Body of pancreas (tissue), 4 donors: ENCODE measurements at places on chromosomes 5 and 9.

GRCh38 chr9:76462126-76462525 is 3.1 kb downstream of the GCNT1 start:
- DNase-seq, result no peak
- no peaks in the 10 kb centered on the region for H3K36me3 ChIP-seq
- no peak overlapping the region for H3K27ac ChIP-seq
- no peaks in the 10 kb centered on the region for H3K27me3 ChIP-seq
- peaks cover 21% of the 10 kb centered on the region for H3K4me1 ChIP-seq
- H3K4me3 ChIP-seq, result no peak overlapping the region

DNA sequence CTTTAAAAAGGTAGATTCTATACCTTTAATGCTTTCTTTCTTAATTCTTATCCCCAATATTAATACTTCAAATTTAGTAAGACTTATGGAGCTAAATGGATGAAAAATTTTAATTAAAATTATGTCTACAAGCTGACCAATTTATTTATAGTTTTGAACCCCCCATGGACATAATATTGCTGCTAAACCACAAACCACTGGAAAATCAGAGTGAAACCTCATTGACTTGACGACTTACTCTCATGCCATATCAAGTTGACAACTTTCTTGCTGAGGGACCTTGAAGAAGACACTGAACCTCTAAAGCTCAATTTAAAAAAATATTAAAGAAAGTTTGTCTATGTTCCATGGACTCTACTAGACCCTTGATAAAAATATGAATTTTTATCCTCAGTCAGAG is 653.7 kb downstream of the TLE1 start:
- H3K27me3 ChIP-seq, result no peaks in the 10 kb centered on the region
- no peak for DNase-seq
- no peak overlapping the region for H3K27ac ChIP-seq
- H3K4me3 ChIP-seq, result no peak overlapping the region
- H3K36me3 ChIP-seq, result no peaks in the 10 kb centered on the region

DNA sequence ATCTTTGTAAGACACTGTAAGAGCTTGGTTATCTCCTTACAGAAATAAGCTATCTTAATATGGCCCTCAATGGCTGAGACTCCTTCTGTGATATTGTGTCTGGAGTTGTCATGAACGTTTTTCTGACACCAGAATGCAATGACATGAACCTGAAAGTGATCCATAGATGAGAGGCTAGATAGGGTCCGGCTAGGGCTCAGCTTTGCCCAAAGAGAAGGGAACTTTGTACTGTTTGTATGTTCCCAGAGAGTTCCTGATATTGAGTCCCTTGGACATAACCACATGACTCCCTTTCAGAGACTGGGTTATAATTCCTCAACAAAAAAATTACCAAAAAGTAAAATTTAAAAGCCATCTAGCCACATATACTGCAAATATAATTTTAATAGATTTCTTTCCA is 575.8 kb upstream of the CLINT1 start:
- no peaks in the 10 kb centered on the region for H3K4me1 ChIP-seq
- DNase-seq, result no peak
- H3K4me3 ChIP-seq, result no peak overlapping the region
- no peaks in the 10 kb centered on the region for H3K36me3 ChIP-seq
- no peak overlapping the region for H3K27ac ChIP-seq
- H3K27me3 ChIP-seq, result no peaks in the 10 kb centered on the region

DNA sequence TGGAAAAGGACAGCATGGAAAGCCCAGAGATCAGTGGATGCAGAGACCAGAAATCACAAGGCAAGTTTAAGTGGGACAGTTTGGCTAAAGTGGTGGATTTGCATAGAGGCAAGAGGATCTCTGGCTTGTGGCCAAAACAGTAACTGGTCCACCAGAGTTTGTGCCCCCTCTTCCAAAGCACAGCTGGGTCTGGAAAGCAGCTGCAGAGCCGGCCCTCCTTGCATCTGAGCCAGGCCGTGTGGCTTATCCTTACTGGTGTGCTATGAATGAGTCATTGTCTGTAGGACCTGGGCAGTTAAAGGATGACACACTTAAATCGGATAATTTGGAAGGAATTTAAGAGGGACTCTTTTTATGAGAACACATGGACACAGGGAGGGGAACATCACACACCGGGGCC is 146.6 kb downstream of the PIP5K1B start:
- DNase-seq, result no peak
- no peaks in the 10 kb centered on the region for H3K27me3 ChIP-seq
- H3K36me3 ChIP-seq, result no peaks in the 10 kb centered on the region

- H3K4me1 ChIP-seq, result peaks cover 15% of the 10 kb centered on the region
- no peak for DNase-seq
- H3K4me3 ChIP-seq, result no peak overlapping the region
- no peaks in the 10 kb centered on the region for H3K27me3 ChIP-seq
- no peak overlapping the region for H3K27ac ChIP-seq
These were observed 2.5 kb downstream of the SH3TC2 start for GRCh38 chr5:149060325-149060724.

- no peak for DNase-seq
- peaks cover 3% of the 10 kb centered on the region for H3K4me1 ChIP-seq
- no peak overlapping the region for H3K27ac ChIP-seq
- no peaks in the 10 kb centered on the region for H3K27me3 ChIP-seq
- H3K4me3 ChIP-seq, result no peak overlapping the region
These were observed 182.7 kb downstream of the OLFM1 start for GRCh38 chr9:135269912-135270830.
